ENCODE measurements at places on chromosomes 7 and 10.

DNA sequence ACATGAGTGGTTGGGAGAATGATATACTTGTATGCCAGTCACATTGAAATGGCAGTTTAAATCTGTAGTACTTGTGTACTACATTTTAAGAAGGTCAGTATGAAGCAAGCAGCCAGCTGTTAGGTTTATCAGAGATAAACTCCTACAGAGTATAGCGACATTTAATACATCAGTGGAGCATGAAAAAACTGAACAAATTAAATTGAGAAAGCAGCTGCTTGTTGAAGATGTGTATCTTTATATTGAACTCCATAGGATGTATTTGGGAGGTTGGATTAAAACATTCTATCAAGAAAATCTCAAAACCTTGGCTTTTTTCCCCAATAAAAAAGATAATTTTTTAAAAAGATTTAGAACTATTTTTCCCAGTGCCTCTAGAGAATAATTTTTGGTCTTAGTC is 47.8 kb downstream of the PHF14 start:
- no peak for DNase-seq

GRCh38 chr7:151457534-151457933 is 17.6 kb upstream of the CRYGN start:
- DNase-seq, result no peak

- DNase-seq, result no peak
Observed at GRCh38 chr7:31646942-31647341, 40.1 kb upstream of the PPP1R17 start.

GRCh38 chr7:3107228-3107763 is 63.6 kb upstream of the CARD11 start:
- DNase-seq, result no peak

DNA sequence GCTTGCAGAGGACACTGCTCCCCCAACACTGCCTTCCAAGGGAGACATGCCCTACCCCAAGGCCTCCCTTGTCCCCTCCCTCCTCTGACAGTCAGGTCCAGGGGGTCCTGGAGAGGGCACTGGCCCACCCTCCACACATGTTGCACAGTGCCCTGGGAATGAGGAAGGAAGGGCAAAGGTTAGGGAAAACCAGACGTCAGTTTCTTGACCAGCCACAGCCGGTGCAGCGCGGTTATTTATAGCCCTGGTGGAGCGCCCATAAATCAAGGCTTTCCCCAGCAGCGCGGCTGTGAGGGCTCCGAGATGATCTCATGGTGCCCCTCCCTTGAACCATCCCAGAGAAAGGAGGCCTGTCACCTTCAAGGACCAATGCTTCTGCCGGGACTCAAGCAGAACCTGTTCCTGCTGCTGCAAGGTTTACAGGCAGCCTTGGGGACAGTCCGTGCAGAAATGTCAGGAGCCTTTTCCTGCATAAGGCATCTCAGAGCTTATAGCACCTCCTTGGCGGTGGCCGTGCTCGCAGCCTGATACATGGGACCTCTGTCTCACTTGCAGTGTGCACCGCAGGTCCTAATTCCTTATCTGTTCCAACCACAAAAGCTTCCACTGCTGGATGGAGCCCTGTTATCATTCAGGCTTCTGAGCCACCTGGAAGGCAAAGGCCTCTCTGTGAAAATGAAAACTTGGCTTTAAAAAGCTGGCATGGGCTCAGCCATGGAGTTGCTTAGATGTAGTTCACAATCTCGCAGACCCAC is 127.3 kb downstream of the LHPP start:
- DNase-seq, result no peak

DNA sequence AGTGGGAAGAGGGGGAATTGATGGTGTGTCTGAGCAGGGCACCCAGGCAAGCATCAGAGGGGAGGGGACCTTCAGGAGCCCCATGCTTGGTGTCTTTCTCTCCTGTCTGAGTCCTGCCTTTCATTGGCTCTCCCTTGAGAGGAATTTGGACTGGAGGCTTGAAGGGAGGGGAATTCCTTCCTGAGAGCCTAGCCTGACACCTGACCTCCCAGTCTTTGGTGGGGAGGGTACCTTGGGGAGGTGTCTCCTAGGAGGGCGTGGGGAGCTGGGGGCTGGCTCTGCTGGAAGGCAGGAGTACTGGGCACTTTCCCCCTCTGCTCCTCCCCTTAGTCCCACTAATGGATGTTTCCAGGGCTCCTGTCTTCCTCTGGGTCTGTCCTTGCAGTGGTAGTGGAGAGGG is 1.3 kb upstream of the SFRP5 start:
- DNase-seq, result no peak

- DNase-seq, result no peak
Observed at GRCh38 chr7:156524818-156525597, 115.6 kb upstream of the RNF32 start.

DNA sequence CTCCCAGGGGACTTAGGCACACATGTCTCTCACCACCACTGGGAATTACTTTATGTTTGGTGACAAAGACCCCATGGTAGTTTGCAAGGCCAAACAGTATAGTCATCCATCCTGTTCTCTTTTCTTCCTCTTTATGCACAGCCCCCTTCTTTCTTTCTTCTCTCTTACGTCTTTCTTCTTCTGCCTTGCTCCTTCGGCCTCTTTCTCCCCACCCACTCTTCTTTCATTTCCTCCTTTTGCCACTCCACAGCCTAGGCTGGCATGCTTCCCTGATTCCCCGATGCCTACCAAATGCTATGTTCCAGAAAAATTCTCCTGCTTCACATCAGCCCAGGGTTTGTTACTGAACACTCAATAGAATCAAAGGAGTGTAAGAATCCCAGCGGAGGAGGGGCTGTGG is 62.4 kb upstream of the MKLN1 start:
- no peak for DNase-seq

DNA sequence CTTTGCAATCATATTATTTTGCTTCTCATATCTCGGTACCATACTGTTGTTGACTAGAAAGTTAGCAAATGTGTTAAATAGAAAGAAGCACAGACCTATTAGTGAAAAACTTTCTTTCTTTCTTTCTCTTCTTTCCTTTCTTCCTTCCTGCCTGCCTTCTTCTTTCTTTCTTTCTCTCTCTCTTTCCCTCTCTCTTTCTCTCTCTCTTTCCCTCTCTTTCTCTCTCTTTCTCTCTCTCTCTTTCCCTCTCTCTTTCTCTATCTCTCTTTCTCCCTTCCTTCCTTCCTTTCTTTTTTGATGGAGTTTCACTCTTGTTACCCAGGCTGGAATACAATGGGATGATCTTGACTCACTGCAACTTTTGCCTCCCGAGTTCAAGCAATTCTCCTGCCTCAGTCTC is 1160.6 kb downstream of the GATA3 start:
- no peak for DNase-seq

GRCh38 chr7:80724249-80724871 is 85.9 kb downstream of the CD36 start:
- DNase-seq, result no peak

DNA sequence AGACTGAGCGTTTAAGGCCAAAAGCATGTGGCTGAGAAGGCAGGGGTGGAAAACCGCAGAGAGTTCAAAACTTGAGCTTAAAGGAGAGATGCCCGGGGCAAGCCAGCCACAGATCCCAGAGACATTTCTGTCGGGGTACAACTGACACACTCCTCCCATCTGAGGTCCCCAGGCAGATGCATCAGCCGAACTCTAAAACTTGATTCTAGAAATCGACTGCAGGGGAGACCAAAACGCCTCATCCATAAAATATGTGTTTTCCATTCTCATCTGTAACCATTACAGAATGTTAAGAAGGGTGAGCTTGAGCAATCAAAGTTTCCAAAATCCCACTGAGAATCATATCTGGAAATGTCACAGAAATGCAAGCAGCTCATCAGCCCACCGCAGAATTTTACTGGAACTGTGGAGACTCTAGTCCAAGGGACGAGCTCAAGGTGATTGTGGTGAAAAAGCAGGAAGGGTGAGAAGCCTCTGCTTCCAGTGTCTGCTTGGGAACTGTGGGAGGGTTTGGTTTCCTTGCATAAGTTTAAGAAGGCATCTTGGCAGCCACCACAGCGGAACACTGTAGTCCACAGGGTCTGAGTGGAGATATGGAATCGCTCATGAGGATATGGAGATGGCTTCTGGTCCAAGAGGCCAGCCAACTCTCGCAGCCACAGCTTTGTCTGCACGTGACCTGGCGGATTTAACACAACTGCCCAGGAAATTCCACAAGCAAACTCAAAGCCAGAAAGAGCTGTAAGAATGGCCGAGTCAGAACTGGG is 249.2 kb downstream of the SFMBT2 start:
- no peak for DNase-seq

DNA sequence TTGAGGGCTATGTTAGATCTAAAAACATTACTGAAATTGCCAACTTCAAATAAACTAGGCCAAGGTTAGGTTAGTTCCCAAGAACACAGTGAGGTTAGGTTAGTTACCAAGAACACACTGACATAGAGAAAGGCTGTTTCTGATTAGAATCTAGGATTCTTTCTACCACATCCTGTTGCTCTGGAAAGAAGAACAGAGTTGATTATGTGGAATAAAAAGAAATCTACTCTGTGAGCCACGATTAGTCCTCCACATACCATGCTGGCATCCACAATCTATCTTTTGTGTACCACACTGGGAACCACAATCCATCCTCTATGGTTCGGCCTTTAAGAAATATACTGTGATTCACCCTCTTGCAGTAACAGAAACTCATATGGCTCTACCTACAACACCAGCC is 91.4 kb downstream of the LRRTM3 start:
- DNase-seq, result no peak

- peak; percentile 57 for DNase-seq
Observed at GRCh38 chr7:108311446-108312168, 144.6 kb downstream of the NRCAM start.

- DNase-seq, result no peak
Observed at GRCh38 chr10:101227429-101228152, 1.7 kb downstream of the LBX1 start.

DNA sequence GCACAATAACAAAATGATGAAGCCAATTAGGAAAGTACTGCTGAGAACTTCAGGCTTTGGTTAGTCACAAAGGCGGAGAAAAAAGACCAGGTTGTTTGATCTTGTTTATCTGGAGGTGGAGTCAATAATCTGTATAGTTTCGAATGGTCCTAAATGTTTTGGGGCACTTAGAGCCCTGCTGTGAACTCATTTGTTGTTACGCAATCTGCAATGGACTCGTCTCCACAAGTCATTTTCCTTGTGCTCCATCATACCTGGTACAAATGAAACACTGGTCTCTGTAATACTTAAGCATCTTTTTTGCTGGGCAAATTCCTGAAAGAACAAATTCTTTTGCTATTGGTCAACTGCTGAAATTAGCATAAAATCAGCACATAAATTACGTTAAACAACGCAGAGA is 430.5 kb downstream of the GATA3 start:
- no peak for DNase-seq

DNA sequence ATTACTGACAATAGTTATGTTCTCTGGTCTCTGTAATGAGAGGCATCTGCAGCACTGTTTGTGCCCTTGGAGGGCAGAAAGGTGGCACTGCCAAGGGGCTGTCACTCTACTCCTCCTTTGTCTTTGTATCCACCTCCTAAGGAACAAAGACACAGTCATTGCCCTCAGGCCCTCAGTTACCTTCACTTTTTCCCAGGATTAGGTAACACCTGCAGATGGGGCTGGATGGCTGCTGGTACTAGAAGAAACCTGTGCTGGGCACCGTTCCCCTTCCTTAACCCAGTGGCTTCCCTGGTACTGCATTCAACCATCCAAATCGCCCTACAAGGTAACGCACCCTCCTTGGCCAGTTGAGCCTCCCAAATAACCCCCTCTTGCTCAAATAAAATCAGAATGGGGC is 246.9 kb upstream of the NEBL start:
- no peak for DNase-seq

DNA sequence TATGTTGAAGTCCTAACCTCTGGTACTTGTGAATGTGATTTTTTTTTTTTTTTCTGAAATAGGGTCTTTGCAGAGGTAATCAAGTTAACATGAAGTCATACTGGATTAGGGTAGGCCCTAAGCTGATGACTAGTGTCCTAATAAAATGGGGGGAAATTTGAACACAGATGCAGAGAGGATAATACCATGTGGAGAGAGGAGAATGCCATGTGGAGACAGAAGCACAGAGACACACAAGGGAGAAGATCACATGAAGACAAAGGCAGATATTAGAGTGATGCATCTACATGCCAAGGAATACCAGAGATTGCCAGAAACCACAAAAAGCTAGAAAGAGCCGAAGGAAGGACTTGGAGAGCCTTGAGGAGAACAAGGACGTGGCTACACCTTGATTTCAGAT is 28.5 kb upstream of the ARMC3 start:
- no peak for DNase-seq

- DNase-seq, result no peak
Observed at GRCh38 chr10:12592967-12593366, 243.6 kb downstream of the CAMK1D start.

GRCh38 chr10:78337646-78338391 is 304.2 kb downstream of the RPS24 start:
- DNase-seq, result no peak

GRCh38 chr7:1025743-1026581 is 18.4 kb upstream of the GPR146 start:
- no peak for DNase-seq

GRCh38 chr7:126574276-126575250 is 678.2 kb downstream of the GRM8 start:
- no peak for DNase-seq

- no peak for DNase-seq
Observed at GRCh38 chr10:22042557-22043326, 39.2 kb upstream of the DNAJC1 start.

DNA sequence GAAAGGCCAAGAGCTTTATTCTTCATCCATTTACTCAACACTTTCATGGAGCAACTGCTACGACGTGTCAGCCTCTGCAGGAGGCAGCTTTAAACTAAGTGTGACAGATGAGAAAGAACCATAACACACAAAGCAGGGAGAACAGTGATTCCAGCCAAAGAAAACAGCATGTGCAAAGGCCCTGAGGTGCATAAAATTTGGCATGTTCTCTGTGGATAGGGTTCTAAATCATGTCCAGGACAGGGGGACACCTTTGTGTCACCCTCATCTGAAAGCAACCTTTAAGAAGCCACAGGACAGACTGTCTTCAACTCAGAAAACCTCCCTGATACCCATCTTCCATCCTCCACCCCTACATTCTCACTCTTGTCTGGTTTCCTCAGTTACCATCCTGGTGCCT is 116.6 kb downstream of the KCNMA1 start:
- DNase-seq, result no peak

GRCh38 chr7:3300651-3301448 is at the start of gene SDK1:
TSS of gene SDK1 (plus strand) at chr7:3301252. CDS start at chr7:3301587, 335 bp downstream.
- DNase-seq, result no peak

- no peak for DNase-seq
Observed at GRCh38 chr10:31832261-31832660, 96.4 kb downstream of the ARHGAP12 start.

- no peak for DNase-seq
Observed at GRCh38 chr10:75801121-75801520, 369.7 kb downstream of the LRMDA start.

DNA sequence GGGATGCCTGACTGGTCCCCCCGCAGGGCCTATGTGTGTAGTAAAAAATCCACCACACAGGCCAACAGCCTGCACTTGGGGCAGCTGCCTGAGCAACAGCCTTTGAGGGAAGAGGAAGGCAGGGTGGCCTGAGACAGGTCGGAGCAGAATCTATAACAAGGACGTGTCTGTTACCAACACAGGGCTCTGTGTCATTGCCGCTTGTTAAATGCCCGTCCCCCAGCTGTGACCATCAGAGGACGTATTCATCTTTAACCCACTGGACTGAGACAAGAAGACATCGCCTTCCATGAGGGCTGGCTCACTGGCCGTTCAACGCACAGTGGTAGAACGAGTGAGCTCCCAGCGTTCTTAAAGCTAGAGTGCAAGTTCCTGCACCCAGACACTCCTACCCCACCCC is 7.8 kb downstream of the PDIA4 start:
- DNase-seq, result no peak
